ENCODE measurements at places on chromosomes 1 and 21. TPM values are rescaled to one million over a fixed set of nuclear protein-coding genes. Genes with fewer than 3 reads are reported as not detected.

DNA sequence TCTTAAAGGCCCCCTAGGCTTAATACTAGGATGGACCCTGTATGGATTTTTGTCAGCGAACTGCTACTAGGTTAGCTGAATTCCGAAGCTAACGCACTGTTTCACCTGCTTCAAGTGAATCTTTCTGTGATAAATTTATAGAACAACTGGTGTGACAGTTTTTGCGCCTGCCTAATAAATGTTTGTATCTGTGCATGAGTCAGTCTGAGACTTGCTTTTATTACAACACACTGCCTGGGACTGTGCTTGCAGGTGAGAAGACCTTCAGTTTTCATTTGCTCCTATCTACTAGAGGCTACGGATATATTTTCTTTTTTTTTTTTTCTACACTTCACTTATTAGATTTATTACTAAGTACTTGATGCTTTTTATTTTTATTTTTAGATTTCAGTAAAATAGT, 420.9 kb downstream of the SMYD3 start:
- DNase-seq = no peak

GRCh38 chr1:2347896-2348295, 43.5 kb downstream of the MORN1 start:
- DNase-seq = no peak

GRCh38 chr1:16046842-16047241, 3.3 kb downstream of the CLCNKB start:
- no peak for DNase-seq

DNA sequence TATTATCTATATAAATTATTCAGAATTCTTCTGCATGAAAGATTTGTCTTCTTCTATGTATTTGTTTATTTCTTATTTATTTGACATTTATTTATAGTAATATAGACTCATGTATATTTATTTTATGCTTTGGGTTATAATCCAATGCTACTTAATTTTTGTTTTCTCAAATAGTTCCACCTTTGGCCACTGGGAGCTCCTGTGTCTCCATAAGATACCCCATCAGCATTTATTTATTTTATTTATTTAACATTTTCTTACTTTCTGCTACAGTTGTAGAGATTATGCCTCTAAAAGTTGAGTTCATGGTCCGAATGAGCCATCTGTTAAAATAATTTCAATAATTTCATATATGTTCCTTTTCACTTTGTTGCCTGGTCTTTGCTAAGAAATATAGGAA, 289.4 kb downstream of the ADGRL2 start:
- no peak for DNase-seq

DNA sequence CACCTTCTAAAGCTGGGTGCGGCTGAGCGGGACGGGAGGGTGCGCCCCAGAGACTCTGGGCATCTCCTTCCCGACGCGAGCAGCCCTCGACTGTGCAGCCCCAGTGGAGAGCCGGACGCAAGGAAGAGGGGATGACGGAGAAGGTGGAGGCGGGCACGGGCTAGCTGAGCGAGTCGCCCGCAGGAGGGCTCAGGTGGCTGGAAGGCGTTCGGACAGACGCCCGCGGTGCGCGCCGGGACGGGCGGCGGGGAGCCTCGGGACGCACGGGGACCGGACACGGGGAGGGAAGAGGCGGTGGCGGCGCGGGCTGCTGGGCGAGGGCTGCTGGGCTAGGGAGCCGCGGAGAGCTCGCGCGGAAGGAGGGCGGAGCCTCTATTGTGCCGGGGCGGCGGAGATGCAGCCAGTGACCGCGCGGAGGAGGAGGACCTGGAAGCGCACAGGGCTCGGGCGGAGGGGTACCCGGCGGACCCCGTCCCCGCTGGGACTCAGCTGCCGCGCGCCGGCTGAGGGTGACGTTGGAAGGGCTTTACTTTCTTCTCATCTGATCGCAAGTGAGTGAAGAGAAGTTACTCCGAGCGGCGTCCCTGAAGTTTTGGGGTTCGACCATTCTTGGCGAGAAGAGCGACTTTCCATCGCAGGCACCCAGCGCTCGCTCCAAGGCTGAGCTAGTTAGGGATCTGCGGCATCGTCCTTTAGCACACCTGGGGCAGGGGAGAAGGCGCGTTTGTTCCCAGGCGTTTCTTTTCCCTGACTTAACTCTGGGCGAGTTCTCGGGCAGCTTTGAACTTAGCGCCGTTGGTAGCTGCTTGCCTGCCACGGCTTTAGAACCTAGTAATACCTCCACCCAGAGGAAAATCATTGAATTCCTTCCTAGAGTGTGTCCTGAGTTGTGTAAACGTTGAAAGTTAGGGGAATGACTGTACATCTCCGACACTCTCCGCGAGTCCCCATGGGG, at the start of gene OLFML2B:
Gene OLFML2B, minus strand, starts transcription at position 323 of the 955 bp plus-strand sequence. CDS start 439 bp downstream, outside the sequence.
- peak; percentile 64 for DNase-seq

- DNase-seq = no peak
Measured at GRCh38 chr21:45209046-45209445, 78.6 kb downstream of the POFUT2 start.

- DNase-seq = peak; percentile 56
Measured at GRCh38 chr1:93042187-93043056, 36.7 kb upstream of the MTF2 start.

DNA sequence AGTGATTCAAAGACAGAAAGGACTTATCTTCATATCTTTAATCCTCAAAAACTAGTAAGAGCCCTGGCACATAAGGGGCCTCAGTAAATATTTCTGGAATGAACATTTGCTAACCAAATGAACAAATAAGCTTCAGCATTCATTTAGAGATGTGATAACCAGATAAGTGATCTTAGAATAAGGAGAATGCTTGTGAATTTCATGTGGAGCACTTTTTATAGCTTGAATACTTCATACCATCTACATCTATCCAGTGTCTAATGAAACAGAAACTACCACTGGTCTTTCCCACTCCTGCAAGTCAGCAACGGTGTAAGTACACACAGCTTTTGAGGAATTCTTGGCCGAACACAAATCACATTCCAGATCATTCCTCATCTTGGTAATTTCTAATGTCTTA, 38.5 kb downstream of the EDEM3 start:
- DNase-seq = no peak

GRCh38 chr21:44810779-44811178, 7.1 kb downstream of the SUMO3 start:
- DNase-seq = no peak

GRCh38 chr1:115348636-115349035, 10.6 kb upstream of the NGF start:
- DNase-seq = no peak

DNA sequence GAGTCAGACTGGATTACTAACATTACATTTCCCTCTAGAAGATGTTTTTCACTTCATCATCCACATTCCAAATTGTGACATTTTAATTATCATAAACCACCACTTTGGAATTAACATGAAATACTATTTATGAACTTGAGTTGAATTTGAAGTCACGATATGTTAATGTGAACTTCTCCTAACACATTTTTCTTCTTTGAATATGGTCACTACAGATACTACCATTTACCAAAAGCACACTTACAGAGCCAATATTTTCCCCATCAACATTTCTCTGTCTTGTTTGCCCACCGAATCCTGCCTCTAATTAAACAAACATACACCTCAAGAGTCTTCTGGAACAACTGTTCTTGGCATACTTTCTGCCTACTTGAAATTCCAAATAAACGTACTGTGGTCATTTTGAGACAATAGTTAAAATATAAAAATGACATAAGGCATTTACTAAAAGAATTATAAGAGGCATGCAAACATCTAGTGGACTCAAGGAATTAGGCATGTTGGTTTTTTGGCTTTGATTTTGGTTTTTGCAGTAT, 177.4 kb downstream of the AKT3 start:
- DNase-seq = no peak

GRCh38 chr1:205497351-205497750, 7.1 kb upstream of the CDK18 start:
- no peak for DNase-seq

DNA sequence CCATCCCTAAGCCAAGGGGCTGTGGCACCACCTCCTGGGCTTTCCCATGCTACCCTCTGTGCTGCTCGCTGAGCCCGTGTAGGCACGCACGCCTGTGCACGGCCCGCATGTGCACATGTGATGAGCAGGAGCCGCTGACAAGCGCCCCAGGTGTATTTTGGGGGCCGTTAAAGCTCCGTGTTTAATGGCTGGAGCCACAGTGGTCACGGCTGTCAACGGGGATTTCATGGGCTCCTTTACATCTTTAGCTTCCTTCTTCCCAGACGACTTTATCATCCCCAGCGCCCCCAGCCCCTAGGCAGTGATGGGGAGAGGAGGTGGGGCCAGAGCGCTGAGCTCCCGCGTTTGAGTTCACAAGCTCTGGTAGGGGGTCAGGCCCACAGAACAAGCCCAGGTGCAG, 11.7 kb upstream of the EPHA8 start:
- DNase-seq = no peak

DNA sequence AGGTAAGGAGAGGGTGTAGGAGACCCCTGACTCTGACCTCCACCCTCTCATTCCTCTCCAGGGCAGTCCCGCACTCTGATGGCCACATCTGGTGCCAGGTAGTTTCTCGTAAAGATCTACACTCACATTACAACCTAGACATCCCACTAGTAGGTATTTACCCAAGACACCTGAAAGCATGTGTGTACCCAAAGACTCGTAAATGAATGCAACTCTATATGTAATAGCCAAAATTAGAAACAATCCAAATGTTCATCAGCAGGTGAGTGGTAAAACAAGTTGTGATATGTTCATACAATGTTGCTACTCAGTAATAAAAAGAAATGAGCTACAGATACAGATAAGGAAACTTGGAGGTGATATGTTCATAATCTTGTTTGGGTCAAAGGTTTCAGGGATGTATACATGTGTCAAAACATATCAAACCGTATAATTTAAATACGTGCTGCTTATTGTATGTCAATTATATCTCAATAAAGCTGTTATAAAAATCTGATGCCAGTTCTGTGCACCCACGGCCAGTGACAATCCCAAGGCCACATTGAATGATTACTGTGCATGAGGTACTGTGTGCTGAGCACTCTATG, 37.8 kb upstream of the SLC2A1 start:
- DNase-seq = no peak

GRCh38 chr1:113657126-113657525, 102.2 kb downstream of the PHTF1 start:
- no peak for DNase-seq

GRCh38 chr1:31753707-31754349, 10.3 kb downstream of the ADGRB2 start:
- DNase-seq = no peak

- DNase-seq = no peak
Measured at GRCh38 chr1:16145662-16146278, 10.1 kb downstream of the EPHA2 start.

DNA sequence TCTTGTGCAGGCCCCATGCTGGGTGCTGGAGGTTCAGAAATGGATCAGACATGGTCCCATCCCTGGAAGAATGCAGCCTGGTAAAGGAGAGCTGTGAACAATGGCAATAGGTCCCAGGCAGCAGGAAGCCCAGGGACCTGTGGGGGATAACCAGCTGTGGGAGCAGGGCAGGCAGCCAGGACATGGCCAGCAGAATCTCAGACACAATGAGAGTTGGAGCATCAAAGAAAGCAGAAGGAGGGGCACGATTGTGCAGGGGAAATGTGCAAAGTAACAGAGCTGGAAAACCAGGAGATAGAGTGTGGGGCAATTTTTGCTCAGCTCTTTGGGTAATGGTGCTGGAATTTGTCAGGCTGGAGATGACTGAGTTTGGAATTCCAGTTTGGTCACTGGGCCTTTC, 44.3 kb downstream of the C8B start:
- no peak for DNase-seq

- peak; percentile 52 for DNase-seq
Measured at GRCh38 chr1:62437273-62437940, 558 bp downstream of the USP1 start.

- peak; percentile 43 for DNase-seq
Measured at GRCh38 chr1:45009956-45010854, 919 bp downstream of the HECTD3 start.

DNA sequence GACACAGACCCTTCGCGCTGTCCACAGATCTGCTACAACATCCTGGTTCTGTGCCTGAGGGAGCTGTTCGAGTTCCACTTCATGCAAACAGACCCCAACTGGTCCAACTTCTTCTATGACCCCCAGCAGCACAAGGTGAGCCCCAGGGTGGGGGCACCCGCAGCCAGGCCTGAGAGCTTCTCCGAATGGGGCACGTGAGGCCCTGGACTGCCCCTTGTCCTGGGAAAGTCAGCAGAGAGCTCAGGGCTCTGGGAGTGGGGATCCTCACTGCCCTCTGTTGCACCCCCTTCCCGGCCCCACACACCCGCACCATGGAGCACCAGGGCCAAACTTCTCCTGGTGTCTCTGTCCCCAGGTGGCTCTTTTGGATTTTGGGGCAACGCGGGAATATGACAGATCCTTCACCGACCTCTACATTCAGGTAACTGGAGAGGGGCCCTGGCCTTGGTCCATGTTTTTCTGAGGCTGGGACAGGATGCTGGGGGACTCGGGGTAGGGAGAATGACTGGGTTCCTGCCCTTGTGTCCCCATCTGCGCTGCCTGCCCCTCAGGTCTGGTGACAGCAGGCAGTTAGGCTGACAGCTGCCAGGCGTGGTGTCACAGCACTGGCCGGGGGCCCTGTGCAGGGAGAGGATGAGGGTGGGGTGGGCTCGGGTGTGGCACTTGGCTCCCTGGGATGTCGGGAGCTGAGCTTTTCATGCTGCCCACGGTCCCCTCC, 44.6 kb downstream of the COQ8A start:
- no peak for DNase-seq

DNA sequence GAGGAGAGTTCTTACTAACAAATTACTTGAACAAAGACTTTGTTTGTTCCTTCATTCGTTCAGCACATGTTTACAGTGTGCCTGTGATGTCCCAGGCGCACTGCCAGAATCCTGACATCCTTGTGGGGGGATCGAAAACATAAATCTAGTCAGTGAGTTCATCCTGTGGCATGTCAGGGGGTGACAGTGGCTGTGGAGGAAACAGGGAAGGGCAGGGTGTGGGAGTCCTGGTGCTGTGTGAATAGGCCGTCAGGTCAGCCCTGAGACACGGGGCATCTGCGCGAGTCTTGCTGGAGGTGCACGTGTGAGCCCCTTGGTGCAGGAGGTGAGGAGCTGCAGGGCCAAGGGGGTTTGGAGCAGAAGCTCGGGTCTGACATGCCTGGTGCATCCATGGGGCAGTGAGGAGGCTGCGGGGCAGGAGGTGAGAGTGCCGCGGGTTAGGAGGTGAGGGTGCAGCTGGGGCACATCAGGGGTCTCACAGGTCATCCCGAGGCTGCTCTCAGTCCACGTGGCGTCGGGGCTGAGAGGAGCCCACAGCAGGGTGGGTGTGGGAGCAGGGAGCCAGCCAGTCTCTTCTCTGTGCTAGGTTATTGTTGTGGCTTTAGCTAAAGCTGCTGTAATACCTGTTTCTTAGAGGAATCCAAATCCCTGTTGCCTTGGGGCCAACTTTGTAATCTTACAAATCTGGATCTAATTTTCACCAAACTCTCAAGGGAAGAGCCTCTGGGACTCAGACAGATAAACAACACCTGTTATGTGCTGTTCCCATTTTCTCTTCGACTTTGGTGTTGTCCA, 93.4 kb downstream of the PCBP3 start:
- DNase-seq = no peak

- DNase-seq = peak; percentile 56
Measured at GRCh38 chr1:231420959-231421545, 1.0 kb downstream of the EGLN1 start.

- no peak for DNase-seq
Measured at GRCh38 chr1:247740721-247741120, 2.3 kb downstream of the OR14K1 start.

GRCh38 chr21:32367158-32367557, 25.7 kb downstream of the URB1 start:
- DNase-seq = no peak

The SPATA45 gene
- total RNA-seq = not detected

The UMODL1 gene
- 0.39 TPM for total RNA-seq

The RBP7 gene
- total RNA-seq = not detected

The CENPS gene
- total RNA-seq = 15.7 TPM

The LIN9 gene
- 11.3 TPM for total RNA-seq

The LCE1E gene
- not detected for total RNA-seq

The PIK3CD gene
- total RNA-seq = 162 TPM

The ZNF692 gene
- 42.8 TPM for total RNA-seq

All from activated T-cell treated with anti-CD3 and anti-CD28 coated beads, Interleukin-2, amount 50 U/mL, for 72 hours (primary cell).